NCI-H774 (cell line): ENCODE measurements at places on chromosomes 5 and 9.

GRCh38 chr9:138059196-138059595 lies 181.6 kb downstream of the CACNA1B start:
- no peak for DNase-seq

DNA sequence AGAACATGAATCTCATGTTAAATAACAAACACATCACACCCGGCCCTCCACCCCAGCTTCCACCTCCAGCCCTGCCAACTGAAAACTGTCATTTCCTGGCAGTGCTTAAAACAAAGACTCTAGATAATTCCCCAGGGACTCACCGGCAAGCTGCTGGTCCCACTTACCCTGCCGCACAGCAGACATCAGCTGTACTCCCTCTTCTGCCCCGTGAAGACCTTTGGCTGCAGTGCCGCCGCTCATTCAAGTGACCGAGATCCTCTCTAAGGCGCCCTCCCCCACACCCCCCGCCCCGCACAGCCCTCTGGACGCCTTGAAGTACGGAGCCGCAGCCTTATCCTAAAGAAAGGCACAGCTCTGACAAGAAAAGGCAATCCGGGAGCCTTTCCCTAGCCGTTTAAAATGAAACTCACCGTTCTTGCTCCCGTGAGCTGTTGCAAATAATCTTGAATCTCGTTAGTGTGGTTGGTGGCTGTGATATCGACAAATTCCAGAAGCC lies 434 bp downstream of the GLRX start:
- DNase-seq, result no peak

DNA sequence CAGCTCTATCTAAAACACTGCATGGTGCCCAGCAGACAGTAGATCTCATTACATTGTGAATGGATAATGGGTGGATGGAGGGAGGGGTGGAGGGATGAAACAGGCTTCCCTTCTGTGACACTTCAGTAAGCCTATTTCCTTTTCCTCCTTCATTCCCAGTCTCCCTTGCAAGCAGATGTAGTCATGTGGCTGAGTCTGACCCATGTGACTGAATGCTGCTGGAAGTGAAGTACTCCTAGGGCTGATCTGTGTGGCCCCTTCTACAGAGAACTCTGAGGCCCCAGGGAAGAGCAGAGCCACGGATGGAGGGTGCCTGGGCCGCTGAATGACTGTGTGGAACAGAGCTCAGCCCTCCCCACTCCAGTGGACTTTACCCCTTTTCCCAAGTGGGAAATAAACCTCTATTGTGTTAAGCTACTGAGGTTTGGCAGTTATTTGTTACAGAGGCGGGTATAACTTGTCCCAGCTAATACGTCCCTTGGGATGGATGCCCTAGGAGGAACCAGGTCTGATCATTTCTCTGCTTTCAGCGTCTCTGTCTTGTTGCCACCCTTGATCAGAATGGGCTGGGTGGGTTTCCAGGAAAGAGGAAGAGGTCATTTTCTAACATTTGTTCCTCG lies 176.1 kb upstream of the MVB12B start:
- DNase-seq, result peak; percentile 44

DNA sequence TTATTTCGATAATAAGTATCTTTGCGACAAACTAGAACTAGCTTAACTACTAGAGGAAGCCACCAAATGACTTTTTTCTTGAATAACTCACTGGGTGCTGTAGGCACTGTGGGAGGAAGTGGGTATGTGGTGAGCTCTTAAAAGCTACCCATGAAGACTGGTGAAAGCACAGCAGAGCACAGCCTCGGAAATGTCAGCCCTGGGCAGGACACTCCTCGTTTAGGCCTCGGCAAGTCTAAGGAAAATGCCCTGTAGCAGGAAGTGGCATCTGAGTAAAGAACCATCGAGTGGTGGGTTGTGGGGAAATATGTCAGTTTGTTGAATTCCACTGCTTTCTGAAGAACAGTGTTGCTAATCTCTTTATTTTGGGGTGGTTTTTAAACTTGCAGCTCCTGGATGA lies 44.0 kb upstream of the NCS1 start:
- no peak for DNase-seq

- no peak for DNase-seq
These were observed 115.9 kb downstream of the FEM1C start for GRCh38 chr5:115428676-115429075.

GRCh38 chr9:130780865-130781504 lies 54.1 kb upstream of the ABL1 start:
- no peak for DNase-seq

- DNase-seq, result no peak
These were observed 139.6 kb downstream of the MAN2A1 start for GRCh38 chr5:109829331-109829730.

DNA sequence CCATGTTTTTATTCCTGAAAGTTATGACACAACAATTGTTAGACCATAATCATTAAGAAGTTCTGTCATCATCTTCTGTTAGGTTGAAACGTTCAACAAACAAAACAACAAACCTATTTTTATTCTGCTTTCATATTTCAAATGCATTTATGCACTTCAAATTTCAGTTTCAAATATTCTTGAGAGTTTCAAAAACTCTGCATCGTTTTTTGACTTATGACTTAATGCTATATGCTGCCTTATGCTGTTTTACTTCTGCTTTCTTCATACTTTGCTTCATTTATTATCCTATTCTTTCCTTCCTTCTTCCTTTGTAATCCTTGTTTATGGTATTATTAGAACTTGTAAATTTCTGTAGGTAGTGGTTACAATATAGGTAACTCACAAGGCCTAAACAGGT lies 95.0 kb downstream of the PCSK1 start:
- DNase-seq, result no peak

DNA sequence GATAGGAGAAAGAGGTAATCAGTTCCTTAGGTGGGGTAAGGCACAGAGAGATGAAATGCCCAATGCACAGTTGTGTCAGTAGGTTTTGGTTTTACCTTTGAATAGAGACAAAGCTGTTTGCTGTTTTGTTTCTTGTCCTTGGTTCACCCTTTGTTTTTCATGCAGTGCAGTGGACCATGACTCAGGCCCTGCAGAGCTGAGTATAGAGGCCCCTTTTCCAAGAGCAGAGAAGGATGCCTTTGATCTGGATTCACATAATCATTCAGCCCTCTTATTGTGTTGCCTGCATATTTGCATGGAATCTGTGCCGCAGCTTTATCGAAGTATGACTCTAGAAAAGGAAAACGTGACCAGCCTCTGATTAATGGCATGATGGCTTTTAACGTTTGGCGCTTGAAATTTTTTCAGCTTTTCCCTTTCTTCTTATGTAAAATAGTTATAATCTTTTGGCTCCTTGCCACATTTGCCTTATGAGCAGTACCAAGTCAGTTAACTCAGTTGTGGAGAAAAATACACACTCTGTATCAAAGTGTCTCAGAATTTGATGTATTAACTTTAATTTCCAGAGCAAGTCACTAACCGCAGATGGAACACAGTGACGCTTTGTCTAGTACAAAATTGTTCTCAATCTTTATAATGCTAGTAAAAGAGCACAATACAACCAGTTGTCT lies 197.6 kb downstream of the KDM4C start:
- peak; percentile 40 for DNase-seq

DNA sequence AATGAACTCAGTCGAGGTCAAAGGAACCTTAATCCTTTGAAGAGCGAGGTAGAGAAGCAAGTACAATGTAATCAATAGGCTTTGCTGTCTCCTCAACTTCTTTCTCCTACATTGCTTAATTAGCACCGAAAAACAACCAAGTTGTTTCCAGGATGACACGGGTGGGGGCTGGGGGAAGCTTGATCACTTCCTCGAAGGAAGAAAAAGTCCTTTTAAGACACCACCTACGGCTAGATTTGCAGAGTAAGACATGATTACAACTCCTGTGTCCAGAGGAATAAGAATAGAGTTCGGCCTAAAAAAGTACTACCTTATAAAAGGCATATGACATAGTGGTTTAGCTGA lies 811 bp upstream of the ARRDC3 start:
- no peak for DNase-seq
